T-helper 2 cell treated with Interferon-gamma antibody and Interleukin-4, amounts not matched to agents 5 μg/mL and 100 μg/mL, for 36 hours (primary cell): ENCODE measurements at places on chromosomes 13 and 19.

DNA sequence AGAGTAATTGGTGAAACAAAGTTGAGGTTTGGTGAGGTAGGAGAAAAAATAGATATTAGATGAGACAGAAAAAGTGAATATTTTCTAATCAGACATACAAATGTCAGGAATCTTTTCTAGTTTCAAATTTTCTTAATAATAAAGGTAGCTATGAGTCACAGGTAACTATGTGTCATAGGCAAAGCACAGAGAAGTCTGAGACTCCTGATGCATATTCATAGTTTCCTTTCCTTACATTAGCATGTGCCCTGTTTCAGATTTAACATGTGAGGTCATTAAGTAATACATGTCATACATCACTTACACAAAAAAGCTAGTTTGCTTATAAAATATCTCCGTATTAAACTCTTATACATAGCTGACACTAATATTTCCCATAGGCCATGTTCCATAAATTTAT, 1141.3 kb upstream of the PCDH20 start:
- no peak overlapping the region for H3K4me3 ChIP-seq
- H3K4me1 ChIP-seq, result no peaks in the 10 kb centered on the region
- no peaks in the 10 kb centered on the region for H3K27me3 ChIP-seq
- H3K36me3 ChIP-seq, result no peaks in the 10 kb centered on the region

DNA sequence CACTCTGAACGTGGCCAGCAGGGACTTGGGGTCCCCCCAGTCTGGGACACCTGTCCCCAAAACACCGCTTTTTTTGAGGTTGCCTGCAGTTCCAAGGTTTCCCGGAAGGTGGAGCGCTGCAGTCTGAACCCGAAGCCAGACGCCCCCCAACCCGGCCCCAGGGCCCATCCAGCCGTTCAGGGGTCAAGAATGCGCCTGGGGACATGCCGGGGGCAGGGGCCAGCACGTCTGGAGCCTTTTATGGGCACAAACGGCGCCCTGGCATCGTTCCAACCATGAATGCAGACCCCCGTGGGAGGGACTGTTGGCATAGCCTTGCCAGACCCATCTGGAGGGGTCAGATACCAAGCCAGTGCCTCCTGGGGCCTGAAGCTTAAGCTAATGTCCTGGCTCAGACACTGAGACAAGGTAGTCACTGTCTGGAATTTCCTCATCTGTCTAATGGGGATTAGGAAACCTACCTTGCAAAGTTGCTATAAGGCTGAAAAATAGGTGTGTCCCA, 6.9 kb downstream of the S1PR5 start:
- H3K4me3 ChIP-seq, result no peak overlapping the region
- H3K36me3 ChIP-seq, result no peaks in the 10 kb centered on the region
- peak; percentile 46 for DNase-seq
- no peak overlapping the region for H3K27ac ChIP-seq
- H3K4me1 ChIP-seq, result peaks cover 13% of the 10 kb centered on the region

DNA sequence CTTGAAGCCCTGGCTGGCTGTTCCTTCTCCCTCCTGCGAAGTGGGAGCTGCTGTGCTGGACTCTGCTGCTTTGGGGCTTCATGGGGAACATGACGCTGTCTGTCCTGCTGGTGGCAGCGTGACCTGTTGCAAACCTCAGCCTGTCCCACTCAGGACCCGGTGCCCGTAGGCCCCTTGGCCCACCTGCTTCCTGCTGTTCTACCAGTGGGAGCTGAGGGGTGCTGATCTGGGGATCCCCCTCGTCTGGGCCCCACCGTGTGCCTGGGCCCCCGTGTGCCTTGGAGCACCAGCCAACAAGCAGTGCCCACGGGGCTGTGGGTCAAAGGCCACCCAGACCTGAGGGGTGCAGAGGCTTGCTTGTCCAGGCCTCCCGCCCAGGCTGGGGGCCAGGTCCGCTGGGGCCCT, 5.3 kb downstream of the SPPL2B start:
- H3K4me1 ChIP-seq, result peaks cover 18% of the 10 kb centered on the region
- peaks cover 16% of the 10 kb centered on the region for H3K36me3 ChIP-seq
- no peak overlapping the region for H3K4me3 ChIP-seq

- H3K4me1 ChIP-seq, result no peaks in the 10 kb centered on the region
- no peak overlapping the region for H3K27ac ChIP-seq
- H3K36me3 ChIP-seq, result no peaks in the 10 kb centered on the region
- DNase-seq, result no peak
- no peaks in the 10 kb centered on the region for H3K27me3 ChIP-seq
Observed at GRCh38 chr13:110162866-110163658, 143.9 kb downstream of the COL4A1 start.

- DNase-seq, result no peak
- no peak overlapping the region for H3K4me3 ChIP-seq
- no peaks in the 10 kb centered on the region for H3K4me1 ChIP-seq
- no peak overlapping the region for H3K27ac ChIP-seq
- H3K27me3 ChIP-seq, result no peaks in the 10 kb centered on the region
Observed at GRCh38 chr13:79932556-79932955, 408.4 kb downstream of the SPRY2 start.

- no peaks in the 10 kb centered on the region for H3K36me3 ChIP-seq
- DNase-seq, result no peak
- no peak overlapping the region for H3K27ac ChIP-seq
- peaks cover 26% of the 10 kb centered on the region for H3K27me3 ChIP-seq
Observed at GRCh38 chr13:94679614-94680013, 32.7 kb downstream of the SOX21 start.

GRCh38 chr19:1133471-1133929, 29.7 kb downstream of the GPX4 start:
- peak overlapping the region; percentile 79 for H3K27ac ChIP-seq
- peaks cover 4% of the 10 kb centered on the region for H3K36me3 ChIP-seq
- peaks cover 8% of the 10 kb centered on the region for H3K4me1 ChIP-seq
- peak overlapping the region; percentile 63 for H3K4me3 ChIP-seq

DNA sequence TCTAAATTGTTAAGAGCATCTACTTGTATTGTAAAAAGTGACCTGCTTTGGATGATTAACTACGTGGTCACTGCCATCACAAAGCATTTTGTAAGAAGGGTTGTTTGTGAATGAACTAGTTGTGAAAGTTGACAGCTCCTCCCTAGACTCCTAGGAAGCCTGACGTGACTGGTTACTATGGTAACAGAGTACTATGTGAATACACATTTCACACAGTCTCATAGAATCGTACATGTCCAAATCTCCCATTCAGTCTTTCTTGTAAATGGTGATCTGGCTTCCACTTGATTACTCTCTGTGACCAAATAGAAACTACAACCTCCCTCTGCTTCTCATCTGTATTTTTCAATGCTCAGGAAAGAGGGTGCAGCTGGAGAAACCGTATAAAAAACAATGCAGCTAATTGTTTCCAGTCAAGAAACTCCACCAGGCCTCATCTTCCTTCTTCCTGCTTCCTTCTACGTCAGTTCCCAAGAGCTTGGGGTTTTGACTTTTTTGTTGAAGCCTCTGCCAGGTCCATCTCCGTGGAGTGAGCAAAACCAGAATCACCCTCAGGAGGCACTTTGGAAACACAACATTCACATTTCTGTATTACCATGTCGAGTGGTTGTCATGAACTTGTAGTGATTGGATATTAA, 83.4 kb downstream of the GPC6 start:
- no peak overlapping the region for H3K27ac ChIP-seq
- no peaks in the 10 kb centered on the region for H3K27me3 ChIP-seq
- H3K36me3 ChIP-seq, result no peaks in the 10 kb centered on the region
- H3K4me1 ChIP-seq, result no peaks in the 10 kb centered on the region
- DNase-seq, result no peak

- H3K27me3 ChIP-seq, result no peaks in the 10 kb centered on the region
- H3K27ac ChIP-seq, result no peak overlapping the region
- no peak for DNase-seq
- H3K36me3 ChIP-seq, result no peaks in the 10 kb centered on the region
Observed at GRCh38 chr13:98269386-98269785, 92.3 kb upstream of the RNF113B start.

DNA sequence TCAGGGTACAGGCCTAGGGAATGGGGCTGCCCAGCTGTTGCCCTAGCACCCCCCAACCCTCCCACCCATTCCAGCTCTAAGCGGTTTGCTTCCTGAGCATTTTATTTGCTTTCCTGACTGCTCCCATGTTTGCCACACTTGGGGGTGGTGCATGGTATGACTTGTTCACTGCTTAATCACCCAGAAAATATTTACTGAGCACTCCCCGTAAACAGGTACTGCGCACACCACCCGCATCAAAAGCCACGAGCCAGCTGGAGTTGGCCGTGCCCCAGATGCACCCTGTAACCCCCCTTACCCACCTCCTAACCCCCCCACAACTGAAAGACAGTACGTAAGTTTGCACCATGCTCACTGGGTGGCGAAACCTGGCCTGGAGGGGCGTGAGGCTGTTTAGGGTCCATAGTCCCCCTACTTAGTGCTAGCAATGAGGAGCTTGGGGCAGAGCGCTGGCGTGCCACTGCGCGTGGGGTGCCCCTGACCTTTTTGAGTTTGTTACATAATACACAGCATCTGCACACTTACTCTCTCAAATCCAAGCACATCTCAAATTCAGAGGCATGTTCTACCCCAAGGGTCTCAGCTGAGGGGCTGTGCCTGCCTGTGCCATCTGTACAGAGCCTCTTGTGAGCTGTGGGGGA, 29.8 kb downstream of the DPF1 start:
- no peak overlapping the region for H3K27ac ChIP-seq
- H3K36me3 ChIP-seq, result no peaks in the 10 kb centered on the region
- no peaks in the 10 kb centered on the region for H3K27me3 ChIP-seq
- no peak for DNase-seq
- no peaks in the 10 kb centered on the region for H3K4me1 ChIP-seq

GRCh38 chr13:78215458-78216108, 297.0 kb upstream of the EDNRB start:
- H3K27me3 ChIP-seq, result no peaks in the 10 kb centered on the region
- no peak overlapping the region for H3K4me3 ChIP-seq
- H3K4me1 ChIP-seq, result no peaks in the 10 kb centered on the region
- no peak overlapping the region for H3K27ac ChIP-seq
- no peaks in the 10 kb centered on the region for H3K36me3 ChIP-seq

DNA sequence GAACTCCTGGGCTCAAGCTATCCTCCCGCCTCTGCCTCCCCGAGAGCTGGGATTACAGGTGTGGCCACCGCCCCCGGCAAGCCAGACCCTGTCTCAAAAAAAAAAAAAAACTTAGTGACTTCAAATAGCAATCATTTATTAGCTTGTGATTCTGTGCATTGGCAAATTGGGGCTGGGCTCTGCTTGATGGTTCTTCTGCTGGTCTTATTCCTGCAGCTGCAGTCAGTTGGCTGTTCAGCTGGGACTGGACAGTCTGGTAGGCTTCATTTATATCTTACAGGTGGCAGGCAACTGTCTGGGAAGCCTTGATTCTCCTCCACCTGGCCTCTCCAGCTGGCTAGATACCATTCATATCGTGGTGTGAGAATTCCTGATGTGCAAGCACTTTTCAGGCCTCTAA, 7.4 kb downstream of the DHDH start:
- no peaks in the 10 kb centered on the region for H3K36me3 ChIP-seq
- H3K4me1 ChIP-seq, result no peaks in the 10 kb centered on the region
- H3K27ac ChIP-seq, result no peak overlapping the region
- DNase-seq, result no peak
- H3K4me3 ChIP-seq, result no peak overlapping the region

- no peaks in the 10 kb centered on the region for H3K27me3 ChIP-seq
- H3K27ac ChIP-seq, result no peak overlapping the region
- H3K4me1 ChIP-seq, result no peaks in the 10 kb centered on the region
- no peak overlapping the region for H3K4me3 ChIP-seq
- no peaks in the 10 kb centered on the region for H3K36me3 ChIP-seq
Observed at GRCh38 chr13:111947026-111947810, 119.7 kb upstream of the SOX1 start.

- no peaks in the 10 kb centered on the region for H3K36me3 ChIP-seq
- no peak overlapping the region for H3K4me3 ChIP-seq
- H3K4me1 ChIP-seq, result no peaks in the 10 kb centered on the region
- no peak for DNase-seq
Observed at GRCh38 chr19:44572581-44572900, 40.8 kb upstream of the IGSF23 start.

- no peak overlapping the region for H3K27ac ChIP-seq
- H3K4me1 ChIP-seq, result no peaks in the 10 kb centered on the region
- H3K4me3 ChIP-seq, result no peak overlapping the region
Observed at GRCh38 chr13:71621174-71622124, 245.6 kb downstream of the DACH1 start.

GRCh38 chr13:54627646-54628372, 1599.2 kb downstream of the OLFM4 start:
- no peak overlapping the region for H3K27ac ChIP-seq
- no peak overlapping the region for H3K4me3 ChIP-seq
- H3K4me1 ChIP-seq, result no peaks in the 10 kb centered on the region
- H3K36me3 ChIP-seq, result no peaks in the 10 kb centered on the region
- DNase-seq, result no peak

DNA sequence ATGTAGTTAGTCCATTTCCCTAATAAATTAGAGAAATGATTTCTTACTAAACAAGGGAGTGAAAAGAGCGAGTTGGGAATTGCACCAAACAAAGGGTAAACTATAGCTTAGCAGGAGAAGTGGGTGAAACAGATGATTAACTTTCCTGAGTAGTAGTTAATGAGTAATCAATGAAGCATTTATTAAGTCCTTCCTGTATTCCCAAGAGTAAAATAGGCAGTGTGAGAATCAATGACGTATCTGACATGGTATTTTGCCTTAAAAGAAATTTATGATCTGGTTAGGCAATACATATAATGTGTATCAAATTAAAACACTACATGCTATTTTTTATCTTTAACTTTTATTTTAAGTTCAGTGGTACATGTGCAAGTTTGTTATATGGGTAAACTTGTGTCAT, 142.8 kb downstream of the KLF5 start:
- H3K27me3 ChIP-seq, result peaks cover 8% of the 10 kb centered on the region
- no peak overlapping the region for H3K27ac ChIP-seq
- DNase-seq, result no peak
- no peaks in the 10 kb centered on the region for H3K36me3 ChIP-seq

DNA sequence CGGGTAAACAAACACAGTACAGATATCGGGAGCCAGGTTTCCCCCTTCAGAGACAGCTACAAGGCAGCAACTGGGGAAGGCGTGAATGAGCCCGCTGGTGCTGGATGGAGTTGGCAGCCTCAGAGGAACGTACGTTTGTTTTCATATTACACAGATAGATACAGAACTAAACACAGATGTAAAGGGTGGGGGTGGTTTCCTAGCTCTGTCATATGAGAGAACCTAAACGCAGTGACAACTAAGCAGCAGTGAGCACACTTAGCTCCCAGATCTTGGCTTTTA, 32.8 kb downstream of the MLLT1 start:
- H3K36me3 ChIP-seq, result peaks cover 21% of the 10 kb centered on the region
- H3K4me3 ChIP-seq, result no peak overlapping the region
- no peaks in the 10 kb centered on the region for H3K27me3 ChIP-seq
- peaks cover 27% of the 10 kb centered on the region for H3K4me1 ChIP-seq
- no peak for DNase-seq
